NCI-H526 (cell line): ENCODE measurements at places on chromosomes 5 and 9.

- no peak for DNase-seq
Measured at GRCh38 chr5:162837155-162837554, 600.2 kb upstream of the CCNG1 start.

DNA sequence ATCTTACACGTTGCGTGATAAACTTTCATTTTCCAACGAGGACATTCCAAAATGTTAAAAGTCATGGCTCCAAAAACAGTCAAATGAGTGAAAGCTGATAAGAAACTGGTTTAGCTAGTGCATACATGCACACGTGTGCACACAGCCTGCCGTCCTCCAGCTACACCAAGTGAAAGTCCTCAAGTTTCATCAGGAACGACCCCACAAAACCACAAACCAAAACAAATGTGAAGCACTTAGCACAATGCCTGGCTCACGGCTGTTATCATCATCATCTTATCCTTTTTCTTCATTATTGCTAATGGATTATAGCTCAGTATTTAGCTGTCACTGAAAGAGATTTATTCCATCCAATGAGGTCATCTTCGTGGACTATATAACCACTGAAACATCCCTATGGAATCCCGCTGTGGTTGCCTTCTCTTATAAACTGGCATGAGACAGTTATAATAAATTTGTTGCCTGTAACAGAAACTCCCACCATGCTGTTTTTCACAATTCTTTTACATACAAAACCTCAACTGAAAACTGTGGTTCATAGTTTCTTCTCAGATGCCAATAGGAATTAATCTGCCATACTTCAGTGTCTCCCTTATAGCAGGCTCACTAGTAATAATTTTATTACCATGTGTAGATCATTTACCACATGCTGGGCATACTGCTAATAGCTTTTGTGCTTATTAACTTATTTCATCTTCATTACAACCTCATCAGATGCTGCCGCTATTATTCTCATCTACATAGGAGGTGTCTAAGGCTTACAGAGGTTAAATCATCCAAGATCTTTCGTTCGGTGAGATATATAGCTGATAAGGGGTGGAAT is 56.1 kb downstream of the SAXO1 start:
- DNase-seq = no peak

GRCh38 chr5:55160493-55161209 is 680 bp downstream of the GPX8 start:
- no peak for DNase-seq

DNA sequence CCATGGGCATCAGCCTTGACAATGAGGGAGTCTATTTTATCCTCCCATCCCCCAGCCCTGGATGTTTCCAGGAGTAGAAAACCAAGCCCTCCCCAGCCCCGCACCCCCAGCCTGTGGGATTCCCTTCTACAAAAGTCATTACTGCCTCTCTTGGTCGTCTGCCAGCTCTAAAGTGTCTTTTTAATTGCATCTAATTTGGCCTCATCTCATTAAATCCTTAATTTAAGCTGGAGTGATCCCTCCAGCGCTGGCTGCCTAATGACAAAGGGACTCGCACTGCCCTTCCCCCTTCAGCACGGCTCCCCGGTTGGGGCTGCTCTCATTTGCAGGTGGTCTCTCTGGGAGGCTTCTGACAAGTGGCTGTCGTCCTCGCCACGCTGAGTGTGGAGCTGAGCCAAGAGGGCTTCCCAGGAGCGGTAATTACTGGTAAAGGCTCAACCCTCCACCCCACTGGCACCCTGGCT is 107.9 kb upstream of the ALDH1B1 start:
- DNase-seq = no peak

- no peak for DNase-seq
Measured at GRCh38 chr5:81782811-81783210, 31.9 kb upstream of the SSBP2 start.

GRCh38 chr5:23389291-23390101 is 117.9 kb upstream of the PRDM9 start:
- no peak for DNase-seq

DNA sequence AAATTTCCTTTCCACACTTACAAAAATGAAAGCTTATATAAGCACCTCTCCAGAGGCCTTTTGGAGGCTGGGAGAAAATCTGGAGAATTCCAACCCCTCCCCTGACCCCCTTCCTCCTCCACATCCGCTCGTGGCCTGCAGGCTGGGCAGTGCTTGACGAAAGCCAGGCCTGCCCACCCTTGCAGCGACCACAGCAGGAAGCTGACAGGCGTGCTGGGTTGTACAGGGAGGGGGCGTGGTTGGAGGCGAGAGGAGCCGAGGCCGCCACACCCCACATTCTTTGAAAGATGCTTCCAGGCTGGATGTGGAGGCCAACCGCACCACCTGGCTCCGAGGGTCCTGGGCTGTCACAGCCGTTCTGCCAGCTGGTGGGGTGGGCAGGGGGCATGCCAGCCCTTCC is 47.8 kb upstream of the IER5L start:
- no peak for DNase-seq

- DNase-seq = no peak
Measured at GRCh38 chr9:104286799-104287198, 192.7 kb downstream of the SMC2 start.

DNA sequence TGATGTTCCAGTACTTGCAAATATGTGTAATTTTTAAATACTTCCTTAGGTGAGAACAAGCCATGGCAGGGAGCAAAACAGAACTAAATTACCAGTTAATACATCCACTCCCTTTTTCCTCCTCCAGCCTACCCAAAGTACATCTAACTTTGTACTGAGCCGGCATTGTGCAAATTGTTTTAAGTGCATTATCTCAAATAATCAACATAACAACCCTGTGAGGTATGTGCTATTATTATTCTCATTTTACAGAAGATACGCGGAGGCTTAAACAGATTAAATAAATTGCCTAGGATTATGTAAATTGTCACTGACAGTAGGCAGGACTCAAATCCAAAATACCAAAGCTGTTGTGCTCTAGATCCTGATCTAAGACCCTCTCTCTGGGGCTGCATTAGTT is 55.5 kb upstream of the KLF4 start:
- DNase-seq = no peak

DNA sequence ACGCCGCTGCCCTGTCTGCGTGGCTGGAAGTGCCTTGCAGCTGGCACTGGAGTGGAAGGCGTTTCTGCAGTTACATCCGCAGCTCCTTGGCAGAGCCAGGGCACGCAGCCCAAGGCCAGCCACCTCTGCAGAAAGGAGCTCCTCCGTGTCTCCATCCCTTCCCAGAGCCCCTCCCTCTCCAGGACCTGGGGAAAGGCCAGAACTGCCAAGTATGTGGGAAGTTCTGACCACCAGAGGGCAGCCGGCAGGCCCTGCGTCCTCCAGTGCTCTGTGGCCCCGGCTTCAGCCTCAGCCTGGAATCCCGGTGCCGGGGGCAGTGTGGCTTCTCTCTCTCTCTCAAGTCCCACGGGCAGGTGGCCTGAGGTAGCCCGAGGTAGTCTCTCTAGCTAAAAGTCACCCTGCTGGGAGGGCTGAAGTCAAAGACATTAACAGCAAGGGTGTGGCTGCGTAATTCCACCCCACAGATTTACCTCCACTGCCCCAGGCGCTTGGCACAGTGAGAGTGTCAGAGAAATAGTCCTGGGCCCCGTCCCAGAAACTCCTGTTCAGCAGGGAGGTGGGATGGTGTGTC is 101.7 kb upstream of the FCN2 start:
- DNase-seq = peak; percentile 20

DNA sequence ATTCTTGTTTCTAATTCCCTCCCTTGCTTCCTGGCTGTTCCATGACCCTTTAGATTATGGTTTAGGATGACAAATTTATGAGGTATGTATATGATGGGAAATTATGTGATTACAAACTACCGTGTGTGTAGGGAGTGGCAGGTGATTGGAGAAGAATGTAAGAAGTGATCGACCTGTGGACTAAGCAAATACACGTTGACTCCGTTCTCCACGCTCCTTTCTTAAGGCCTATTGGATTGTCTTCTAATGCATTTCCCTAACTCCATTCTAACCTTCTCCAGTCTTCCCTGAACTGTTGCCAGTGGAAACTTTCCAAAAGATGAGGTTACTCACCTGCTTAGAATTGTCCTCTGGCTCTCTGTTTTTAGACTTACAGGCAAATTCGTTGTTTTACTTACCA is 36.6 kb downstream of the MVB12B start:
- no peak for DNase-seq

- no peak for DNase-seq
Measured at GRCh38 chr5:174990909-174991308, 266.5 kb downstream of the MSX2 start.

GRCh38 chr9:76373173-76373783 is 20.9 kb downstream of the RFK start:
- no peak for DNase-seq

DNA sequence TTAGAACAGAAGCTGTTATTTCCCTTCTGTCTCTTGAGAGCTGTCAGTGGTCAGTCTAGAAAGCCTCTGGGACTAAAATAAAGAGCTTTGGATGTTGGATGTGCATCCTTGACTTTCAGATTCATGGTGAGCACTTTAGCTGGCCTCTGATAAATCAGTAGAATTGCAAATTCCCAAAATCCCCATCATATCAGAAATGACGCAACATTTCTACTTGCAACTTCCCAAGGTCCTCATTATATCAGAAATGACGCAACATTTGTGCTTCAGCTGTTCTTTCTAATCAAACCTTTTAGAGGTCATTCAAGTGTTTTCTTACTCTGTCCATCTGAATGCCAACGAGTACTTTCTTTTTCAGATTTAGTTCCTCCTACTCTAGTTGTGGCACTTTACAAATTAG is 167.3 kb upstream of the MOCS2 start:
- DNase-seq = no peak

DNA sequence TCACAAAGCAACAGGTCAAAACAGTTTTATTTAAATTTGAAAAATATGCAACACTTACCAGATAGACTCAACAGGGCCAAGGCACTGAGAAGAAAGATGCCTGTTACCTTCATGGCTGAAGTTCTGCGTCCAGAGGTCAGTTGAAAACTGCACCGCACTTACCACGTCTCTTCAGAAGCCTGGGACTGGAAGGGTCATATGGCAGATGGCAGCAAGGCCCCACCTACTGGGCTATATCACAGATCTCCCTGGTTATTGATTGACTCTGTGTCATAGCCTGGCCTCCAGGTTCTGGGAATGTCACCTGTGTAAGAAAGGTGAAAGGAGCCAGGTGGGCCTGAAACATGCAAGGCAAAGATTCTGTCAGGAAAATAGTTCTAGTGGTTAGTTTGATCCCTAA is at the start of gene SPINK1:
TSS of gene SPINK1 (minus strand) at position 207 of the 400 bp plus-strand sequence. CDS start at position 113, 94 bp downstream.
- no peak for DNase-seq

DNA sequence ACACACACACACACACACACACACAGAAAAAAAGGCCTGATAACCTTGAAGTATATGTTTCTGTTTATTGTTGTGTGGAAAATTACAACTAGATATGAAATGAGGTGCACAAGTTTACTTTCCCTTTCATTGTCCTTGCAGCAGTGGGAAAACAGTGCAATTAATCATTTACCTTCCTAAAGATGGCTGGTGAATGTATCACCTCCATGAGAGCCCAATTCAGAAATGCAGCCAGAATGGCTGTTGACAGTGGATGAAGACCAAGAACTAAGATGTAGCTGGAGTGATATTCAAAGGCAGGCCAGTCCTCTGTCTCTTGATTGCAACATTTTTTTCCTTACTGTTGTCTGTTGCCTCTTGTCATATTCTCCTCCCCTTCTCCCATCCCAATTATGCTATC is 49.6 kb upstream of the EIF4EBP3 start:
- DNase-seq = no peak

GRCh38 chr5:21071986-21072385 is 1084.0 kb upstream of the CDH18 start:
- no peak for DNase-seq

DNA sequence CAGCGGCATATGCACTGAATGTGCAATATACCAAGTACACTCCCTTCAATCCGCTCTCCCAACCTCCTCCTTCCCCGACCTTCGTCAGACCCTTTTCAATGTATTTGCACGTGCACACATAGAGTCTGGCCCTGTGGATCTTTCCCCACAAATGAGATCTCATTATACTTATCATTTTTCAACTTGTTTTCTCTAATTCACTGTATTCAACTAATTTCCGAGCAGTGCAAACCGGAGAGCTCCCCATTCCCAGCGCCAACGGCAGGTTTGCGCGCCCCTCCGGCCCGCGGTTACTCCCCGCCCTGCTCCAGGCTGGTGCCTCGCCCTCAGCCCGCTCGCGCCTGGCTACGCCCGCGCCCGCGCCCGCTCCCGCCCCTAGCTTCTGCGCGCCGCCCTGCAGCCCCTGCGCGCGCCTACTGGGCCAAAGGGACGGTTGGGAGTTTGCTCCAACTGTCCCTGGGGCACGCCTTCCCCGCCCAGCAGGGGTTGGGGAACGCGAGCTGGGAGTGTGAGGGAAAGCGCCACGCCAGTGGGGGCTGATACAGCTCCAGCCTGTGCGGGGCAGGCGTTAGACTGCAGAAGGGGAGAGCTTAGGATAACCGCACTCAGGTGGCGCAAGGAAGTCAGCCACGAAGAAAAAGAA is 3.3 kb upstream of the CDC20B start:
- DNase-seq = peak; percentile 76

DNA sequence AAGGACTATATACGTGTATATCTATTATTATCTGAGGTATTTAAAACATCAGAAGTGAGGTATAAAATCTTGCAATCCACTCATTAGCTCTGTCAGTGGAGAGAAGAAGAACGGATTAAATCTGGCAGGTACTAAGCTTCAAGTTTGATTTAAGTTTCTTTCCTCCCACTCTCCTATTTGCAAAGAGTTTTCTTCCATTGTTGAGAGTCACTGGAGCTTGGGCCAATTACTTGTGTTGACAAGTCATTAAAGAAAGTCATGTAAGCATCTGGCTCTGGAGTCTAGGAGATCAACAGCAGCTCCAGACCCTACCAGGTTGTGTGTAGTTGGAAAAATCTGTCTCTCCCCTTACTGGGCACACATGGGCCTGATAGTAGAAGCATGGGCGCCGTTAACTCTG is 476.8 kb upstream of the SMARCA2 start:
- DNase-seq = no peak

DNA sequence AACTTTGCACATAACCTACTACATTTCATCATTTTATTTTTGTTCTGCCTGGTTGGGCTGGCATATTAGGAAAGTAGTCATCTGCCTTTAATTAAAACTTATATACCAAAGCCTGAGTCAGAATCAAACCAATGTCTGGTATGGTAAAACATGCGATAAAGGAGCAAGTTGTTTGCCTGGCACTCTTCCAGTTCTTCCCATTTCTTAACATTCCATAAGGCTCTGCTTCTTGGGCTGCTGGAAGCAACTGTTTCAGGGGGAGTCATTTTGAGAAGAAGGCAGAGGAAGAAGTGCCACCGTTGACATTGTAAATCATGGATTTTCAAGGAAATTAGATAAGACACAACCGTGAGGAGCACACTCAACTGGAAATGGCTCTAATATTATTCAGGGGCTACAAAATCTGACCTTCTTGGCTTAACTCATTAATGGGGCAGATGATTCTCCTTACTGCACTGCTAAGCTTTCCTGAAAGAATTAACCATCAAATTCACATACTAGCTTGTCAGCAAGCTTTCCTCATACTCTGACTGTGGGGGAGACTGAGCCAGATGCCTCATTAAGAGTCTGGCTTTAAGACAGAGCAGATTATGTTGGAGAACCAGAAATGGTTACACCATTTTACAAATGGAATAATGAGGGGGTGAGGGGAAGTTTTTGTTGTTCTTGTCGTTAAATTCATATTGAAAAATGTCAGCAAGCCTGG is 391.0 kb downstream of the TMEM232 start:
- no peak for DNase-seq
